Left cardiac atrium (tissue), 4 donors: ENCODE measurements at places on chromosomes 3 and 15.

DNA sequence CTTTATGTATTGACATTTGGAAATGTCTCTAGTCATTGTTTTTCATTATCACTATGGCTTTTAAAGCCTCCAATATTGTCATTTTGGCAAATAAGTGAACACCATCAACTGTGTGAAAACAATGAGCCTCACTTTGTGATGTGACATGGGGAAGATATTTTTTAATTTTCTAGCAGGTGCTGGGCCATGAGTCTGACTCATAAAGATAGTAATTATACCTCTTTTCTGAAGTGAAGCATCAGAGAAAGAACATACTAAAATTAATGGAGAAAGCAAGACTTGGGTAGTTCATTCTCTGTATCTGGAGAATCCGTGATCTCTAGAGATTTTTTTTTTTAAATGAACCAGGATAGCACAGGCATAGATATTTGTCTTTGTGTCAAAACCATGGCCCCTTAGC is 100.8 kb downstream of the CCNL1 start:
- no peak for DNase-seq

- no peak for DNase-seq
Observed at GRCh38 chr15:40723919-40724318, 28.9 kb downstream of the RAD51 start.

GRCh38 chr3:132220986-132221385 is 96.2 kb upstream of the ACP3 start:
- no peak for DNase-seq

- DNase-seq, result peak; percentile 69
Observed at GRCh38 chr3:148992027-148992634, 791 bp downstream of the GYG1 start.

GRCh38 chr3:116767726-116768125 is 58.1 kb downstream of the TUSC7 start:
- DNase-seq, result no peak

GRCh38 chr15:101307048-101307896 is 12.2 kb upstream of the SNRPA1 start:
- DNase-seq, result no peak

GRCh38 chr3:35393901-35394799 is 245.2 kb upstream of the ARPP21 start:
- no peak for DNase-seq

- DNase-seq, result no peak
Observed at GRCh38 chr15:45641999-45642932, 7.4 kb downstream of the SQOR start.

DNA sequence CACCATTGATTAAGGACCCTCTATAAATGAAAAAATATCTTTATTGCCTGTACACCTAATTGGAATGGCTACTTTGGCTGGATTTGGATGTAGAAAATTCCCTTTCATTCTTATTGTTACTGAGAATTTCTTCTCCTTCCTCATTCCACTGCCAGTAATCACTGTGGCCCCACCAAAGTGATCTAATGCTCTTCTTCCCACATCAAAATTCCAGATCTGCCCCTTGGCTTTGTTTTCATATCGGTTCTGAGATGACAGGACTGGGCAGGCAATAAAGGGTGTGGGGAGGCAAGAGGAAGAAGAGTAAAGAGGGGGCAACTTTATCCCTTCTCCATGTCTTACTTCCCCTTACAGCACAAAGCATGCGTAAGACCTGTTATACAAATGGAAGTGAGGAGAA is 2.1 kb downstream of the ANKUB1 start:
- DNase-seq, result no peak

- DNase-seq, result no peak
Observed at GRCh38 chr15:87572381-87572910, 684.1 kb downstream of the NTRK3 start.

- DNase-seq, result no peak
Observed at GRCh38 chr15:48642795-48643194, 2.7 kb downstream of the FBN1 start.

DNA sequence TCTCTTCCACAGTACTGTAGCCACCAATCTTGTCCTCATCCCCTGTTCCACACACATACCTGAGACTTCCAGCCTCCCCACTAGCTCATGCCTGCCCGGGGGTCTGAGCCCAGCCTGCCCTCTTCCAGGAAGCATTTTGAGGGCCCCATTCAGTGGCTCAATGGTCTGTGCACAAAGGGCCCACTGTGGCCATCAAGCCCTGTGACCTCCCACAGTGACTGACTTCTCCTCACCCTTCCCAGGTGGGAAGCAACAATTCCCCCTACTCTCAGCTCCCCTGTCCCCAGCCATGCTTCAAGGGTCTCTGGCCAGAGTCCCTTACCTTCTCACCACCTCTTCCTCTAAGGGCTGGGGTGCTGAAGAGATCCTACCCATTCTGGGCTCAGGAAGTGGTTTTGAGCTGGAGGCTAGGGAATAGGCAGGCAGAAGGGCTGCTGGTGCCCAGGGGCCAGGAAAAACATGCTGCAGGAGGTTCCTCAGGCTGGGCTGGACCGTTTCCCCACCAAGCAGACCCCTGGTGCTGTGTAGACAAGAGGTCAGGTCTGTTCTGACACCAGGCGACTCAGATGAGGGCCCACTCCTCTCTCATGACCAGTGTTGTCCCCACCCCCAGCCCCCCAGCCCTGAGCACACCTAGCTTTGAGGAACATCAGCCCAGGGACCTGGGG is 3.0 kb upstream of the KLF15 start:
- DNase-seq, result peak; percentile 10

DNA sequence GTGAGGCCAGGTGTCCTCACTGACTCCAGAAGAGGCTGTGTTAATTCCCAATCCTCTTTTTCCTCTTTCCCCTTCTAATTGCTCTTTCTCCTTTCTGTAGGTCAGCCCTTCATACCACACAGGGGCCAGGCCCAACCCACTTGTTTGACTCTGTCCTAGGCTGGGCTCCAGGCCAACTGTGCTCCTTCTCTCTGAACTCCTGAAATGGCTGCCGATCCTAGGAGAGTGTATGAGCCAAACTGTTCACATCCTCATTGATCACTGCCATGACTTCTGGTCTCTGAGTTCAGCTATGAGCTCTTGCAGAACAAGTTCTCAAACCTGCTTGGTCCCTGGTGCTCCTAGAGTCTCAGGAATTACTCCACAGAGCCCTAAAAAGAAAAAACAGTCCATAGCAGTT is 145.1 kb downstream of the VGLL4 start:
- peak; percentile 76 for DNase-seq

- no peak for DNase-seq
Observed at GRCh38 chr3:194937882-194938321, 252.2 kb downstream of the FAM43A start.

- no peak for DNase-seq
Observed at GRCh38 chr3:53074761-53075742, 29.2 kb upstream of the SFMBT1 start.

GRCh38 chr15:51681303-51681963 is at the start of gene SCG3:
Gene SCG3 (plus strand): TSS chr15:51681503. CDS start chr15:51681756, 253 bp downstream.
- peak; percentile 81 for DNase-seq

GRCh38 chr3:185332026-185332735 is 30.8 kb upstream of the MAP3K13 start:
- no peak for DNase-seq

DNA sequence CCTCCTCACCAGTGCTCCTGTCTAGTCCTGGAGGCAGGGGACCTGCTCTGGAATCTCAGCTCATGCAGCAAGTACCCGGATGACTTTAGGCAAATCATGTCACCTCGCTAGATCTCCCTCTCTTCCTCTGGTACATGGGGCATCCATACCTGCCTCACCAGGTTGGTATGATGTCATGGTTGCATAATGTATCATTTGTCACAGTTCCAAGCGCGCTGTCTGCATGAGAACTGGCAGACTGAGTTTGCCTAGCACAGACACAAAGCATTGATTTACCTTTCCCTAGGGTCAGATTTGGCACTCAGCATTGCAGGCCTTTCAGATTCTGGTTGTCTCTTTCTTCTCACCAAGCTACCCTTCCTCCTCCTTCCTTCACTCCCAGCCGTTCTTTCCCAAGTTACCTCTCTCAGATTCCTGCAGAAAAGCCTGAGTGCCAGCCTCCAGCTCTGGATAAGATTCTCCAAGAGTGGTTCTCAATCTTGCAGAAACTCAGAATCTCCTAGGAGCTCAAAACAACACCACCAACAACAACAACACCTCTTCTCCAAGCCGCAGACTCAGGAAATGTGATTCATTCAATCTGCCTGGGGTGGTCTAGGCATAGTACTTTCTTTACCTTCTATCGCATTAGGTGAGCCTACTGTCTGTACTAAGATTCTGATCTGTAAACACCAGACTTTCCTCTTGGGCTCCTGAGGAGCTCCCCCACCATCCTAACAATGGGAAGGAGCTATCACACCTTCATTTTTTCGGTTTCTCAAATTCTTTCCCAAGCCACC is 29.5 kb downstream of the FAM43A start:
- DNase-seq, result no peak

GRCh38 chr3:73611176-73611575 is 13.6 kb downstream of the PDZRN3 start:
- DNase-seq, result no peak

DNA sequence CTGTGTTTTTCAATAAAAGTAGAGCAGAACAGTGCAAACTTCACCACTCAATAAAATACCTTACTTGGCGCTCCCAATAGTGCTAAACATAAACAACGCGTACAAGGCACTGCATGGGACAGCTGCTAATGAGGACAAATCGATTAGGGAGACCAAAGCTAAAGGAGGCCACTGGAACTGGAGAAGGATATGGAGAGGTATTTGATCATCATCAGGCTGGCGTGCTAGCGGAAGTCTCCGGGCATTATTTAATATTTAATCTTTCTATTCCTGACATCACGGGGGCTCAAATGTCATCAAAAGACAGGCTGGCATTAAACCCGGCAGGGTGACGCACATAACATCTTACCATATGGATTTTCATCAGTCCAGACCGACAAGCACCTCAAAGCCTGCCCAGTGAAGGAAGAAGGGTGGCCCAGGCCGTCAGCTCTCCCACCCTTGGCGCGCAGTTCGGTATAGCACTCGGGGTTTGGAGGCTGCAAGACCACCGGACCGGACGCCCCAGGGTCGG is 604 bp downstream of the CCPG1 start:
- no peak for DNase-seq

GRCh38 chr15:46177219-46177618 is 542.4 kb downstream of the SQOR start:
- DNase-seq, result no peak

- DNase-seq, result no peak
Observed at GRCh38 chr3:188974856-188975599, 196.7 kb upstream of the TPRG1 start.

DNA sequence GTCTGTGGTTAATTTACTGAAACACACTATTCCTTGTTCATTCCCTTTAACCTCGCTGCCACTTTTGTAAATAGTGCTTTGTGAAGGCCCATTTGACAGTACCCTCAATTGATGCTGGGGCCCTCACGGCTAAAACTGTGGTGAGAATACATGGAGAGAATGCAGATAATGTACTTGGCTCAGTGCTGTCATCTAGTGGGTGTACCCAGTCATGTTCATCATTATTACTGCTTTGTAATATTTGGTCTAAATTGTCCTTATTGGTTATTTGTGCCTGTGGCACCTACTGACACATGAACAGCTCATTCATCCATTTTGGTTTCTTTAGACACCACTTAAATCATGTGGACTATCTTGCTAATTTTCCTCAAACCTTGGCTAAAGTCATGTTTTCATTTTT is 543.6 kb downstream of the EDEM1 start:
- DNase-seq, result no peak

DNA sequence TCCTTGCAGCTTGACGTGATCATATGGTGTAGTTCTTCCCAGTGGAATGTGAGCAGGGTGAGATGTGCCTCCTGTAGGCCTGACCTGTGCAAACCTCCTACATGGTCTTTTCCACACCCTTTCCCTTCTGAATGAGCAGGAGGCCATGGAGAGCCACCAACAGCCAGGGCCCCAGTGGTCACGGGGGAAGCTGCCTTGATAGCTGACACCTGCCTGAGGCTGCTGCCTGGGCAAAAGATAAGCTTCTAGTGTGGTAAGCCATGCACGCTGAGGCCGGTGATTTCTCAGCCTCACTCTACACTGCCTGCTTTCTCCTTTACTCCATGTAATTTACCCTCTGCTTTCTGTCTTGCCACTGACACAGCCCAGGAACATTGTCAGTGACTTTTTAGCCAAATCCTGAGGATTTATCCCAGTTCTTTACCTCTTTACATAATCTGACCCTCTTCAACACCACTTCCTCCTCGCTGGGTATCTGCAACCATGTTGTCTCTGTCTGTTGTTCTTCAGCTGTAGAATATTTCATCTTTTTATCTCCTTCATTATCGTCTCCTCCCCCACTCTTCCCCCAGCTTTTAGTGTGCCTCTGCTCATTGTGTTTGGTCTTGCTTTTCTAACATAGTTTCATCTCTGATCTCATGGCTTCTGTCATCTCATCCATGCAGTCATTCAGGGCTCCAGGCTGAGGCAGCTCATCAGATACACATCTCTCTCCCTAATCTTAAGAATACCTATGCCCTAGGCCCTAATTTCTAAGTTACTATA is 11.2 kb upstream of the KBTBD12 start:
- DNase-seq, result no peak

- DNase-seq, result no peak
Observed at GRCh38 chr3:132963786-132964185, 74.4 kb upstream of the TMEM108 start.

GRCh38 chr3:195609229-195609628 is 25.5 kb upstream of the APOD start:
- DNase-seq, result no peak

GRCh38 chr15:25690673-25691543 is 172.2 kb downstream of the ATP10A start:
- DNase-seq, result no peak
